ENCODE measurements at places on chromosomes 5 and 9. TPM values are rescaled to one million over a fixed set of nuclear protein-coding genes. Genes with fewer than 3 reads are reported as not detected.
A peak's percentile ranks its signal among the peaks of the same experiment; 100 is the strongest.

- no peak for DNase-seq
Observed at GRCh38 chr5:180074462-180074861, 2.9 kb upstream of the RNF130 start.

GRCh38 chr9:21709464-21710058 is 92.9 kb upstream of the MTAP start:
- DNase-seq = peak; percentile 40

- peak; percentile 41 for DNase-seq
Observed at GRCh38 chr5:136195971-136196820, 3.2 kb upstream of the SMIM32 start.

DNA sequence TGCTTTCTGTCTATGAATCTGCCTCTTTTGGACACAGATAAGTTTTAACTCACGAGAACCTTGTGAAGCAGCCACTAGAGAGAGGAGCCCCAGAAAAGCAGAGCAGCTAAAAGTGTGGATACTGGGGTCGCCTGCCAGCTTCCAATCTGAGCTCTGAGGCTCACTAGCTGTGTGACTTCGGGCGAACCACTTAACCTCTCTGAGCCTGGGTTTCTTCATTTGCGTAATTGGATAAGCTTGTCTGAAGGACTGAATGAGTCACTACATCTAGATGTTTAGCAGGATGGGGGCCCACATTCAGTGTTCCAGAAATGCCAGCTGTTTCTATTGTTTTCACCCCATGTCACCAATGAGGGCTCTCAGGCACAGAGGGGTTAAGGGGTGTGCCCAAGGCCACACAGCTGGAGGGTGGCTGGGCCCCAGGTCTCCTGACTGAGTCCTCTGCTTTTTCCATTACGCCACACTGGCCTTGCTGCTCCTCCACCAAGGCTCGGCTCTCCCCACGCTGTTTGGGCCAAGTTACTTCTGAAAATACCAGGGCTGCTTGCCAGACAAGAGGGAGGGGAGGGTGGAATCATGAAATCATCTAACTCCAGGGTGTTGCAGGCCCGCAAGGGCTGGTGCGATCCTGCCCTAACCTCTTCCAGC is 36.2 kb downstream of the SH3PXD2B start:
- peak; percentile 98 for DNase-seq

- DNase-seq = no peak
Observed at GRCh38 chr5:81161012-81161601, 72.0 kb upstream of the CKMT2 start.

Gene TTLL11
- 43.7 TPM for total RNA-seq

GRCh38 chr9:99360026-99360425 is 137.9 kb downstream of the SEC61B start:
- peak; percentile 79 for DNase-seq

DNA sequence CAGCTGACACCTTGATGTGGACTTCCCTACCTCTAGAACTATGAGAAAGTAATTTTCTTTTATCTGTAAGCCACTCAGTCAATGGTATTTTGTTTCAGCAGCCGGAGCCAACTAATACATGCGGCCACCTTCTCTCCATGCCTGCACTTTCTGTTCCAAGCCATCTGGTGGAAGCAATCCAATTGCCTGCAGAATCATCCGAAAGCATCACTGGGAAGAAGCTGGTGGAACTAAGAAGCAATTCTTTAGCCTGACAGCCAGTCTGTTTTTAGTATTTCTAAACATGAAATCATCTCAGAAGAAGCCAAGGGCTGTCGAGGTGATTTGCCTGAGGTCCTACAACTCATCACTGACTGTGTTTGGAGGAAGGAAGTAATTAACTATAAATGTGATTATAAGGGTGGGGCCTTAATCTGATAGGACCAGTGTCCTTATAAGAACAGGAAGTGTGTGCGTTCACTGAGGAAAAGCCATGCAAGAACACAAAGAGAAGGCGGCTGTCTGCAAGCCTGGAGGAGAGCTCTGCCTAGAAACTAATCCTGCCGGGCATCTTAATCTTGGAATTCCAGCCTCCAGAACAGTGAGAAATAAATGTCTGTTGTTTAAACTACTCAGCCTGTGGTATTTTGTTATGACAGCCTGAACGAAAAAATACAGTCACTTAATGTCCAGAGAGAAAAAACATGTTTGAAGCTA is 49.1 kb downstream of the NXNL2 start:
- DNase-seq = peak; percentile 28

DNA sequence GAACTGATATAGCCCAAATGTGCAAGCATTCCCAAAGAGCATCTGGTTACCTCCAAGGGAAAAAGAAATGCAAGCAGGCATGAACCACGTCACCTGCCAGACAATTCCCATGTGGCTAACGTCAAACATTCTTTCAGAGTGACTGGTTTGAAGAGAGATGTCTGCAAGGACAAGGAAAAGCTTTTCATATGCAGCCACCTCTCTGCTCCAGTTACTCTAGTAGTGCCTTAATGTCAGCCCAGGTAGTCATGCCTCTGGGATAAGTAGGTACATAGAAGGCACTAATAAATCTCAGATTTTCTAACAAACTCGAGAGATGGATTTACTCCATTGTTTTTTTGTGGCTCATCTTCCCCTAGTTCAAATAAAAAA is 96.8 kb upstream of the IFNK start:
- no peak for DNase-seq

Gene DMRTA1
- total RNA-seq = 1.9 TPM

DNA sequence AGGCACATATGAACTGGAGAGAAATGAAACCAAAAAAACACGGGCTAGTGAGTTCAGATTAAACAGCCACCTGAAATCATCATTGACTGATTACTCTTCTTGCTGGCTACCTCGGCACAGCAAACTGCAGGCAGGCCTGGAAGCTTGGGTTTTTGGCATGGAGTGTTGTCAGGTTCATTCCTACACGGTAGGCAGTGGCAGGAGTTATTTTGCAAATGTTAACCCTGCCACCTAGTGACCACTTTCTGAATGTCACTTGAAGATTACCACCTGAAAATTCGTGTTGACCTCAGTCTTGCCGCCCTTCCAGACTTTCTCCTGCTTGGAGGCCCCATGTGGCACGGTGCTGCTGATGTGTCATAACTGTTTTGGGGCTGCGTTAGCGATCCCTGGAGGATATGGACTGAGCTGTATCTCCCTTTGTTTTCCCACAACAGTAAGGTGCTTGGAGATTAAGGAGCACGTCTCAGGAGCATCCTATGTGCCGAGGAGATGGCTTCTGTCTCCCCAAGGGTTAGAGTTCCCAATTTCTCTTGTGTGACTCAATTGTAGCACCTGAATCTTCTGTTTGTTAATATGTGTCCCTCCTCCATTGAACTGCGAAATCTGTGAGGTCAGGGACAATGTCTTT is 12.7 kb upstream of the CD180 start:
- DNase-seq = peak; percentile 88

- peak; percentile 49 for DNase-seq
Observed at GRCh38 chr9:121662891-121663580, 11.6 kb downstream of the DAB2IP start.

DNA sequence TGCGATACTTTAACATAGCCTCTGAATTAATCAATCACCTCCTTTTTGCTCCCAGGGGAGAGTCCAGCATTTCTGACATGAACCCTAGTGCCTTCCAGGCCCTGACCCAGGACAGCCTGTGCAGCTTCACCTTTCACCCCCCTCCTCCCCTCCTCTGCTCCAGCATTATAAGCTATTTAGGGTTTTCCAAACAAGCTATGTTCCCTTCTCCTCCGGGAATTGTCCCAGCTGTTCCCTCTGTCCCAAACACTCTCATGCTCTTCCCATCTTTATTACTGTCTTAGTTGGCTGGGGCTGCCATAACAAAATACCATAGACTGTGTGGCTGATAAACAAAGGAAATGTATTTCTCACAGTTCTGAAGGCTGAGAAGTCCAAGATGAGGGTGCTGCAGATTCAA is 161.5 kb downstream of the EBF1 start:
- DNase-seq = no peak

- DNase-seq = no peak
Observed at GRCh38 chr9:99345942-99346341, 123.9 kb downstream of the SEC61B start.

GRCh38 chr5:91188755-91189154 is 194.4 kb downstream of the ARRDC3 start:
- DNase-seq = no peak

GRCh38 chr9:96418083-96418919 is at the start of gene ZNF367:
Gene ZNF367, minus strand, starts transcription at chr9:96418370. Its CDS starts 338 bp downstream, at chr9:96418032.
- DNase-seq = peak; percentile 99

GRCh38 chr9:16150938-16151650 is 598.3 kb downstream of the CCDC171 start:
- no peak for DNase-seq

GRCh38 chr5:132658381-132659302 is 669 bp downstream of the IL13 start:
- DNase-seq = no peak

- no peak for DNase-seq
Observed at GRCh38 chr5:149687486-149688168, 42.5 kb upstream of the PPARGC1B start.

DNA sequence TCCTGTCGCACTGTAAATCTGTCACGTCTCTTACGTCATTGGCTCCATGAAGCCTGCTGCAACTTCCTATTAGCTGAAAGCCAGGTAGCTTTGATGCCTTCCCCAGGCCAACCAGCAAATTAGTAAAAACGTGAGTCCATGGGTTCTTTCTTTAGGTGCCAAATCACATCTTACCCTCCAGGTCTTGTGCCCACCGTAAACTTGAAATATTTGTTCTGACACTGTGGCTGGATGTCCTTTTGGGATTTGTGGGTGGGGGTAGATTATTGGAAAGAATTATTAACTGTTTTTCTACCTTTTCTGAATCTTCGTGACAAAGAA is 172.8 kb downstream of the NR3C1 start:
- DNase-seq = no peak

DNA sequence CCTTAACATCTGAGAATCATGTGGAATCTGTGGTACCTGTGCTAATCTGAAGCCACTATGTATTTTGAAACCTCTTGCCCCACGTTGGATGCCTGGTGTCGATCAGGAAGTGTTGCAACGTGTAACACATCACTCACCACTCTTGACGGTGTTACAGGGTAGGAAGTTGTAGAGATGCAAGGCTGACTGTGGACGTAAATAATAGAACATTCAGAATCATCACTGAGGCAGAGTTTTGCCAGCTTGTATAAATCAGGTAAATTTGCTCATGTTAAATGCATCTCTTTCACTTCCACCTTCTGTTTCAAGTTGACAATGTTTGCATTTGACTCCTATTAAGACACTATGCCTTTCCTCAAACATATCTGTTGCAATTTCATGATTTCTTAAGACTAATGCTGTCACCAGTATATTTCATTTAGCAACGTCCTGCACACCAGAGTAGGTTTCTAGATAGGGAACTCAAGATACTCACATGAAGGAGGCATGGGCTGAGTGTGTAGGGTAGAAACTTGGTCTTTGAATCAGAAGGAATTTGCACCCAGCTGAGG is 38.1 kb downstream of the BASP1 start:
- DNase-seq = no peak

GRCh38 chr5:143534761-143535154 is 131.3 kb upstream of the NR3C1 start:
- DNase-seq = no peak

- no peak for DNase-seq
Observed at GRCh38 chr5:159780246-159780645, 136.0 kb upstream of the ADRA1B start.

Gene LHX6
- 5.4 TPM for total RNA-seq

Gene BHMT2
- 5.1 TPM for total RNA-seq

Gene SLC25A2
- not detected for total RNA-seq

DNA sequence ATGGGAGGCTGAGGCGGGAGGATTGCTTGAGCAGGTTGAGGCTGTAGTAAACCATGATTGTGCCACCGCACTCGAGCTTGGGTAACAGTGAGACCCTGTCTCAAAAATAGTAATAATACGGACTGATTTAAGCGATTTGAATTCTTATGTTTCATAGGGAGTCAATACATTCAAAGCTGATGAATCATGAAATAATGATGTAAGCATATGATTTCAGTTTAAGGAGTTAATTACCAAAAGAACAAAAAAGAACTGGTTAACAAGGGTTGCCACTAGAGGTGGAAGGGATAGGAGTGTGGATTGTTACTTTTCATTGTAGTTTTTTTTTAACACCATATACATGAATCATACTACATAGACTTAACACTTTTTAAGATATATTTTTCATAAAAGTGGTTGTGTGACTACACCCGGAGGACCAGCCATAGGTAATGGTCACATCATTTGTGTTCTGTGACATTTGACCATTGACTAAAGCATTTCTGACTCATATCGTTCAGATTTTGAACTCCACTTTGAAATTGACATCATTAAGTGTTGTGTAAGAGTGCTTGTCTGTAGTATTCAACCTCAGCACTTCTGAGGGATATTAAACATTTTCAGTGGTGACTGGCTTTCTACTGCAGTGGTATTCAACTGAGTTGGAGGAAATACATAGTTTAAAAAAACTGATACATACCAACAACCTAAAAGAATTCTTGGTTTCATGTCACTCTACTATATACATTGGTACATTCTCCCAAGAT is 7.0 kb downstream of the TRMT10B start:
- DNase-seq = no peak

Gene CARTPT
- not detected for total RNA-seq

DNA sequence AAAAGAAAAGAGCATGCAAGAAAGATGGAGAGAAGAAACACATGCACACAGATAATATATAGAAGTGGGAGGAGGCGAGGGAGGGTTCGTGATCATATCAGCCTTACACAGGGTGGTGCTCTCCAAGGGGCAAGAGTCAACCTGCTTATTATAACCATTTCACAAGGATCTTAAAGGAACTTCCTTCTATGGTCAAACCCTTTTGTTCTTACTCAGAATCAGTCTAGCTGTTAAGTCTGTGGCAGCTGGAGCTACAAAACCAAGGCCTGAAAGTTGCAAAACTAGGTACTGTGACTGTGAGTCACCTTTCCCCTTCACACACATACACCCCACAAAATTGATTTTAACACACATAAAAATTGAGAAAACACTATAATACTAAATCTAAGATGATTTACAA is 18.5 kb upstream of the ERMP1 start:
- DNase-seq = no peak

DNA sequence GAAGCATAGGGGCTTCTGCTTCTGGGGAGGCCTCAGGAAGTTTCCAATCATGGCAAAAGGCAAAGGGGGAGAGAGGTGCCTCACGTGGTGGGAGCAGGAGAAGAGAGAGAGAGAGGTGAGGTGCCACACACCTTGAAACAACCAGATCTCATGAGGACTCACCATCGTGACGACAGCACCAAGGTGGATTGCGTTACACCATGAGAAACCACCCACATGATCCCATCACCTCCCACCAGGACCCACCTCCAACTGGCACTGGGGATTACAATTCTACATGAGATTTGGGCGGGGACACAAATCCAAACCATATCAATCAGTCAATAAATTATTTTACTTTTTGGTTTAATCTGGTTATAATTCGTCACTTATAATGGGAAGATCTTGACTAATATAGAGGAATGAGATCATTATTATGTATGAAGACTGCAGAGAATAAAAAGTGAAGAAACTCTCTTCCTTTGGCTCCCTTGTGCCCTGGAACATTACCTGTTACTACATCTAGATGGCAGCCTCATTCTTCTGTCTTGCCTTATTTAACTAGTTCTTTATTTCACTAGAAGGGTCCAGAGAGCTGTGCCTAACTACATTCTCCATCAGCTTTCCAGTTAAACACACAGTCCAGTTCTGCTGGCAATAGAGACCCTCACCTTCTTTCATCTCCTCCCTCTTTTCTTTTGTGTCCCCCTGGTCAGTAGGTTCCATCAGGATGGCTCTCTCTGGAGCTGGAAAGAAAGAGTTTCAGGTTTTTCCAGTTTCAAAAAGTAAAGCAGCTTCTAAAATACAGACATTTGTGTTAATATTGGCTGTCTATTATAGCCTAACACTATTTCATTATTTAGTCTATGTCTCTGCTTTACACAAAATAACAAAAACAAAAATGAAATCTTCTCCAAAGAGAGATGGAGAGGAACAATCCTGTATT is 21.7 kb upstream of the SPINK7 start:
- peak; percentile 4 for DNase-seq

Gene PLPP7
- 81.3 TPM for total RNA-seq

GRCh38 chr9:129166623-129167557 is 11.2 kb downstream of the IER5L start:
- peak; percentile 80 for DNase-seq
